DMS 273 treated with DMSO at 0.1 percent for 48 hours (cell line): ENCODE measurements at places on chromosomes 11 and 22.

GRCh38 chr11:123174196-123175183 lies 20.6 kb downstream of the CLMP start:
- DNase-seq = peak; percentile 42

DNA sequence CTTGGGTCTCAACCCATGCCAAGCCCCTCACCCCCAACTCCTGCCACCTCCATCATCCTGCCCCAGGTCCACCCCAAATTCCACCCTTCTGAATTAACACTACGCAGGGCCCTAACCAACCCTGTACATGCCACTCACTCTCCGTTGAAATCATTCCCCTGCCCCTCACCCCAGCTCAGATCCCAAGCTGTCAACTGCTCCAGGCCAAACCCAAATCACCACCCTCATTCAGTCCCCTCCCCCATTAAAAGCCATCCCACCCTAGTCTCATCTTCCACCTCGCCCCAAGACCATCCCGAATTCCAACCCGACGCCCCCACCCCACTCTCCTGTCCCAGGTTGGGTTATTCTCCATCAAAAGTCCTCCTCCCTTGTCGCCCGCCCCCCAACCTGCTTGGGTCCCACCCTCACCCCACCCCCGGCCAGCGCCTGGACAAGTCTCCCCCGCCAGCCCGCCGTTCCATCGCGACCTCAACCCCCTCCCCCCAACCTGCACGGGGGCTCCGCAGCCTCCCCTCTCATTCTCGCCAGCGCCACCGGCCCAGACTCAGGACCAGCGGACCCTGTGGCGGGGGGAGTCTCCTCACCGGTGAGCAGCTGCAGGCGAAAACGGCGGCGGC lies 466 bp downstream of the FAM168A start:
- DNase-seq = no peak

- DNase-seq = no peak
Measured at GRCh38 chr11:74024261-74025029, 15.6 kb upstream of the UCP3 start.

DNA sequence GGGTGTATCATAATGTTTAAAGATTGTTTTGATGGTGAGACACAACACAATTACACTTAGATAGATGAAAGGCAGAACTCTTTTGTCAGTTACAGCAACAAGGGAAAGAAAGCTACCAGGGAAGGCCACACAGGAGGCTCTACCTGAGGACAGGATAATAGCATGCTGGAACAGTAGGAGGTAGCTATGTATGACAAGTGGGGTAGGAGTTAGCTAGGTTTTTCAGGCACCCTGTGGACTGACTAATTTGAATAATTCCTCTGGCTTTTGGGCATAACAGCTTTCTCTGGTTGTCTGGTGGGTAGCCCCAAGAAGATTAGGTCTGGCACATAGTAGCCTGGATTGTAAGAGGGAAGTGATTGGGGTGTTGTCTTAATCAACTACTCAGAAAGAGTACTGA lies 475.4 kb upstream of the CHORDC1 start:
- no peak for DNase-seq

DNA sequence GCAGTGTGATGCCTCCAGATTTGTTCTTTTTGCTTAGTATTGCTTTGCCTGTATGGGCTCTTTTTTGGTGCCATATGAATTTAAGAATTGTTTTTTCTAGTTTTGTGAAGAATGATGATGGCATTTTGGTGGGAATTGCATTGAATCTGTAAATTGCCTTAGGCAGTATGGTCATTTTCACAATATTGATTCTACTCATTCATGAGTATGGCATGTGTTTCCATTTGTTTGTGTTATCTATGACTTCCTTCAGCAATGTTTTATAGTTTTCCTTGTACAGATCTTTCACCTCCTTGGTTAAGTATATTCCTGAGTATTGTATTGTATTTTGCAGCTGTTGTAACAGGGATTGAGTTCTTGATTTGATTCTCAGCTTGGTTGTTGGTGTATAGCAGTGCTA lies 18.3 kb upstream of the ZBED5 start:
- DNase-seq = no peak
